ENCODE measurements at places on chromosomes 3 and 15.

DNA sequence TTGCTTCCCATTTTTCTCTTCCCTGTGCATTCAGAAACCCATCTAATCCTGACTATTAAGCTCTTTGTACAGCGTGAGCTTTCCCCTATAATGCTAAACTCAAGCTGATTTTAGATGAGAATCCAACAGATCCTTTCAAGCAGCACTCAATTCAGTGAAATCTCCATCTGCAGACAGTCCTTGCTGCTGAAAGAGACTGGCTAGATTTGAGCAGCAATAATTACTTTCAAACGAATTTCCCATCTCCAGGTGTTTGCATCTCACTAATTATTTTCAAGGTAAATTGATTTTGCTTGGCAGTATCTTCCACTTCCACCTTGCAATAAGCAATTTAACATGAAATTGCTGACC lies 49.5 kb upstream of the SLC7A14 start:
- DNase-seq = no peak

DNA sequence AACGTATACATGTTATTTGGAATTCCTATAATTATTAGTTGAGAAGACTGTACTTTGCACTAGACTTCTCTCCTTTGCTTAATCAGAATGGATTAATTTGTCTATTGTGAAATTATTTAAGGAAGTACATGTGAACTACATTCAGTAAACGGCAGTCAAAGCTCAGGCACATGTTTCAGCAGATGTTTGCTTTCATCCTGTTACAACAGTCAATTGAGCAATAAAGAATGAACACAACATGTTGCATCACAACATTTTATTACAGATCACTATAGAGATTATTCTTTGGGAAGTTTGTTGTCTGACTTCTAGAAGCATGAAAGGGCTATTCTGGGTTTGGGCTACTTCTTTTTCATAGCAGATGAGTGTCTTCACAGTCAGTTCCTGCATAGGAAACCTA lies 39.2 kb downstream of the RAB27A start:
- peak; percentile 25 for DNase-seq

DNA sequence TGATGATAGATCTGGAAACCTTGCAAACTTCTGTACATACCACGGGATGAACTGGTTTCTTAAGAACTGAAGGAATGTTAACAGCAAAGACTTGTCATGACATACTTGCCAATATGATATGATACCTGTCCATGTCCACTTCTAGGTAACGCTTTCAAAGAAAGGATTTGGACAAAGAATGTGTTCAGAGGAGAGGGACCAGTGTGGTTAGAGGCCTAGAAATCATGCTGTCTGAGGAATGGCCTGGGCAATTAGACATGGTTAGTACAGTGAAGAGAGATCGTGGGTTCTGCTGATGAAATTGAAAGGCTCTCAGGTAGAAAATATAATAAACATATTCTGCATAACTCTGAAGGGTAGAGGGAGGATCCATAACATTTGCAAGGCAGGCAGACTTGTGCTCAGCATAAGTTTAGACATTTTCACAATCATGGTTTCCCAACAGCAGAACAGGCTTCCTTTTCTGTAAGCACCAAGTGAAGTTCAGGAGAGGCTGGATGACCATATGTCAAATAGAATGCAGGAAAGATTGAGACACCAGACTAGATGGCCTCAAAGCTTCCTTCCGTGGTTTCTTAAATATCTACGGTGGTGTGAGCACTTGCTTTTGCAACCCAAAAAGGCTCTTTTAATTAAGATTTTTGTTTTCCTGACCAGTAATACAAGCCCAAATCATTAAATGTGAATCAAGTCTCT lies 39.9 kb downstream of the TGFBR2 start:
- no peak for DNase-seq

DNA sequence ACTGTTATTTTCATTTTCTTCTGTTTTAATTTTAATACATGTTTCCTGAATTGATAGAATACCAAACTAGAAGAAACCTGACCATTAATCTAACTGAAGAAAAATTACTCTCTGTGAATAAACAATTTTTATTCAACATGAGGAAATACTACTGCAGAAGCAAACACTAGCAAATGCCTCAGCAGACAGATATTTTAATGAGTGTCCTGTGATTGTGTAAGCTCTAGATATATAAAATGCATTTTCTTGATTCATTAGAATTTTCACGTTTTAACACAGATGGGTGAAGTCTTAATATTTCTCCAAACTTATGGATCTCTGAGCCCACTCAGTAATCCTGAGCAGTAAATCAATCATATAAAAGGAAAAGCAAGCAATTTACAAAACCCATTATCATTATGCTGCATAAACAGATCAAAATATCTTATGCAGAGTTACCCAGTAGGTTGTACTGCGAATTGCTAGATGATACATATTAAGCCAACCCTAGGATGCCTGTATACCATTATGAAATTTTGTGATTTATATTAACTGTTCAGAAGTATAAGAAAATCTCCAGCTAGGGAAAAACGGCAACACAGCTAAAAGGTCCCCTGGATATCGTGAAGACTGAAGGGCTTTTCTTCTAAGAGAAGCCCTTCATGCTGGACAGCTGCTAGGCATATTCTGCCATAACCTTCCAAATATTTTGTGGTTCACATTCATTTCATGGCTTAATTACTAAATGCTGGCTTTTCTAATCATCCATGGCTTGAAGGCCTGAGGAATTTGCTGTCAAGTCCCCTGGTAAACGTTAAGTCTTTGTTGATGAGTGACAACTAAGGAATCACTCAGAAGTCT lies 157.7 kb upstream of the TGFBR2 start:
- DNase-seq = no peak

All from erythroblast (primary cell).